ENCODE measurements at places on chromosomes 3 and 15. TPM values are rescaled to one million over a fixed set of nuclear protein-coding genes. Genes with fewer than 3 reads are reported as not detected.

FRMD5 gene
- total RNA-seq = 60.0 TPM

- H3K27ac ChIP-seq = no peak overlapping the region
- no peak overlapping the region for H3K4me3 ChIP-seq
- DNase-seq = no peak
- H3K4me1 ChIP-seq = no peaks in the 10 kb centered on the region
- H3K36me3 ChIP-seq = no peaks in the 10 kb centered on the region
Measured at GRCh38 chr3:160883373-160883772, 127.3 kb downstream of the PPM1L start.

DNA sequence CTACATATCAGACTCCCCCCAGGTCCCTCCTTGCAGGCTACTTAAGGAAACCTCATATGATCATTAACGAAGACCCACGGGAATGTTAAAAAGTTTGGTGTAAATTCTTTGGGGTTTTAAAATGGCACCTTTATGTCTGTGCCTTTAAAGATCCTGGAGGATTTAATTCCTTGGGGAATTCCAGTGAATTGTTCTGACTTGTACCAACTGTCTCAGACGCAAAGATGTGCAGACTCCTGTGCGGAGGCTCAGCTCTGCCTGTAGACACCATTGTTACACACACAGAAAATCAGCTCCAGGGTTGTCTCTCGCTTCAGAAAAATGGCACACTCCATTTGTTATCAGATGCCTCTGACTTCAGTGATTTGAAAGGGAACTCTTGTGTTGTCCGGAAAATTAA is 414.4 kb upstream of the CFAP20DC start:
- no peaks in the 10 kb centered on the region for H3K36me3 ChIP-seq
- H3K27ac ChIP-seq = no peak overlapping the region
- no peak overlapping the region for H3K4me3 ChIP-seq
- DNase-seq = no peak
- H3K4me1 ChIP-seq = no peaks in the 10 kb centered on the region

DNA sequence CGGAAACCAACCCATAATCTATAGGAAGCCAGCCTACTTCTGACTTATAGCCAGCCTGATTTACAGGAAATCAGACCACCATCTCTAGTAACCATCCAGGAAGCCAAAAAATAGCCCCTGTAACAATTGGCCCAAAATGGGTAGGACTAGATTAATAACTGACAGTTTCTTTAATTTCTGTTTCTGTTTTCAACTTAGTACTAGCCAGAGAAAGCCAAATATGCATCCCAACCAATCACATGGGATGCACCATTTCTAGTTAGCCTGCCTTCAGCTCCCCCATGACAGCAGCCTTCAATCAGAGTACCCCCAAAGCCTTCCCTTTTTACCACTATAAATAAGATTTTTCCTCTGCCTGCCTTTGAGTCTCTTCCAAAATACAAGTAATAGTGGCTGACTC is 239.1 kb upstream of the GADL1 start:
- no peaks in the 10 kb centered on the region for H3K4me1 ChIP-seq
- no peaks in the 10 kb centered on the region for H3K27me3 ChIP-seq
- no peak for DNase-seq
- H3K27ac ChIP-seq = no peak overlapping the region

Measured in heart right ventricle (tissue), 16 donors.